ENCODE measurements at places on chromosomes 16 and 17.

DNA sequence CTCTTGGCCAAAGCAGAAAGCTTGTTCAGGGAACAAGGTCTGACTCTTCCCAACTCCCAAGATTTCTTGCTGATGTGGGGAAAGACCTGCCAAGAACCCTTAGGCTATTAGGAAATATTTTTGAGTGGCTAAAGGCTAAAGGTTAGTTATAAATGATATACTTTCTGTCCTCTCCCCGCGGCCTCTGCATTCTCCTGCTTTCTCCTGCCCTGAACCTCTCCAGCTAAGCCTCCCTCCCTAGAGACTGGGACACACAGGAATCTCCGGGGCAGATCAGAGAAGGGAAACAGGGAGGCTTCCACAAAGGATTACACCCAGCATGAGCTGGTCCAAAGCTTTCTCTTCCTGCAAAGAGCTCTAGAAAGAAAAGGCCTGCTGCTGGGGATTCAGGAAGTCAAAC is 2.3 kb downstream of the SLC43A2 start:
- DNase-seq = no peak

DNA sequence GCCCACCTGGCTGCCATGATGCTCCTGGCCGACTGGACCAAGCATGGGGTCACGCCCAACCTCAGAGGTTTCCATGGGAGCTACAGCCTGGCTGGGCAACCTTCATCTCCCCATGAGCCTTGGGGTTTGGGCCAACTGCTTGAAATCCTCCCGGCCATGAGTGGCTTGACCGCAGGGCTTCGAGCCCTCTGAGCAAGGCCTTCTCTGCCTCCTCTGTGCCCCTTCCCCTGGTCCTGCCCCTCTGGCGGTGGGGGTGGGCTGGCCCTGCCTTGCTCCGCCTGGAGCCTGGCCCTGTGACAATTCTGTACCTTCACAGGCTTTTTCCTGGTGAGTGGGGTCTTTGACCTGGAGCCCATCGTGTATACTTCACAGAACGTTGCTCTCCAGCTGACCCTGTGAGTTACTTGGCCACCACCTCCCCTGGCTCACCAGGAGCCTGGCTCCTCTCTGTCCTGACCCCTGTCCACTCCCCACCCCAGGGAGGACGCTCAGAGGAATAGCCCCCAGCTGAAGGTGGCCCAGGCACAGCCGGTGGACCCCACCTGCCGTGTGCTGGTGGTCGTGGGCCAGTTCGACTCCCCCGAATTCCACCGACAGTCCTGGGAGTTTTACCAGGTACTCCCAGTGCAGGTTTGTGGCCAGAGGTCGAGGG is 8.8 kb upstream of the BIRC5 start:
- DNase-seq = no peak

DNA sequence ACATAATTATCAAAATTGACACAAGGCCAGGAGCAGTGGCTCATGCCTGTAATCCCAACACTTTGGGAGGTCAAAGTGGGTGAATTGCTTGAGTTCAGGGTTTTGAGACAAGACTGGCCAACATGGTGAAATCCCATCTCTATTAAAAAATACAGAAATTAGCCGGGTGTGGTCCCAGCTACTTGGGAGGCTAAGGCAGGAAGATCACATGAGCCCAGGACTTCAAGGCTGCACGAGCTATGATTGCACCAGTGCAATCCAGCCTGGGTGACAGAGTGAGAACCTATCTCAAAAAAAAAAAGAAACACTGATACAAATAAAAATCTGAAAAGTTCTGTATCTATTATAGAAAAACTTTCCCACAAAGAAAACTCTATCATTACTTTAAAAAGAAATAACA is 15.5 kb downstream of the MYH10 start:
- DNase-seq = no peak

GRCh38 chr17:48816774-48817590 is at the start of gene TTLL6:
TSS of gene TTLL6 (minus strand) at chr17:48817229. CDS start at chr17:48817072, 157 bp downstream.
- DNase-seq = peak; percentile 94

DNA sequence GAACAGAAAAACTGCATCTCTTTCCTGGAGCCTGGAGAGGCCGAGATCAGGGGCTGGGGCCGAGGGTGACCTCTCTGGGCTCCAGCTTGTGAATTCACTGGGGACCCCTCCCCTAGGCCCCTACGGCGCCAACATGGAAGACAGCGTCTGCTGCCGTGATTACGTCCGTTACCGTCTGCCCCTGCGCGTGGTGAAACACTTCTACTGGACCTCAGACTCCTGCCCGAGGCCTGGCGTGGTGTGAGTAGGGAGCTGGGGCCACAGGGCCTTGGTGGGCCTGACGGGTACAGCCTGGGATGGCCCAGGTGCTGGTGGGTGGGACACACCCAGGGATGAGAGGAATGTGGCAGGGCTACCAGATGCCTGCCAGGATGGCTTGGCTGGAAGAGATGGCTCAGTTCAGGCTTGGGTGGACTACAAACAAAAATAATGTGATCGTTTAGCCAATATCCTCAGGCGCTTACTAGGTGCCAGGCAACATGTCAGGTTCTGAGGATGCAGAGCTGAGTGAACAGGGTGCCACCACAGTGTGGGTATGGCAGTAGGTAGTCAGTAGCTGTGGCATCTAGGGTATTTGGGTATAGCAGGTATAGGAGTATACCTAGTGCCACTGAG is 1.8 kb downstream of the CCL22 start:
- DNase-seq = no peak

DNA sequence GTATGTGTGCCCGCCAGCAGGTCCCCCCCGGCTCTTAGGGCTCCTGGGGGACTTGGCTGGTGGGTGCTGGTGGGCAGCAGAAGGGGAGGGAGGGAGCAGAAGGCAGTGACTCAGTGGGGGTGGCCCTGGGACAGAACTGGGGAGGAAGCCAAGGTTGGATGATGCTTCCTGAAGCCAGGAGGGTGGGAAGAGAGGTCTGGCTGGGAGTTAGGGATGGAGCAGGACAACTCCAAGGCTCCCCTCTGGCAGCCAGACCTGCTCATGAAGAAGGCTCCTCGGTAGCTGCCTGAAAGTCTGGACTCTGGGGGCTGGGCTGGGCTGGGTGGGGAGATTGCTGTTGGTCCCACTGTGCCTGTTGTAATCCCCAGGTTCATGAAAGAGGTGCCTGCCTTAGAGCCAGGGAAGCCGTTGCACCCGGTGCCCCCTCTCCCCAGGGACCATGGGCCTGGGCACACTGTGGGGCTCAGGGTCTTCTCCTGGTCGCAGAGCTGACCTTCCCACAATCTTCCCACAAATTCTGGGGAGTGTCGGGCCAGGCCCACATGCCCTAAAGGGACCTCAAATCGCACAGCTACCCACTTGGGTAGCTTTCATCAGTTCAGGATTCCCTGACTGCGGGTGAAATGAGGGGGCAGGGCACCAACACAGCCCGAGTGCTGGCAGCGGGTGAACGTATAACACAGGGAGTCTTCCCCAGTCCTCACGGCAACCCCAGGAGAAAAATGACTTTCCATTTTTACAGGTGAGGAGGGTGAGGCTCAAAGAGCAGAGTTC is 1.1 kb upstream of the PLEKHG4 start:
- peak; percentile 23 for DNase-seq

DNA sequence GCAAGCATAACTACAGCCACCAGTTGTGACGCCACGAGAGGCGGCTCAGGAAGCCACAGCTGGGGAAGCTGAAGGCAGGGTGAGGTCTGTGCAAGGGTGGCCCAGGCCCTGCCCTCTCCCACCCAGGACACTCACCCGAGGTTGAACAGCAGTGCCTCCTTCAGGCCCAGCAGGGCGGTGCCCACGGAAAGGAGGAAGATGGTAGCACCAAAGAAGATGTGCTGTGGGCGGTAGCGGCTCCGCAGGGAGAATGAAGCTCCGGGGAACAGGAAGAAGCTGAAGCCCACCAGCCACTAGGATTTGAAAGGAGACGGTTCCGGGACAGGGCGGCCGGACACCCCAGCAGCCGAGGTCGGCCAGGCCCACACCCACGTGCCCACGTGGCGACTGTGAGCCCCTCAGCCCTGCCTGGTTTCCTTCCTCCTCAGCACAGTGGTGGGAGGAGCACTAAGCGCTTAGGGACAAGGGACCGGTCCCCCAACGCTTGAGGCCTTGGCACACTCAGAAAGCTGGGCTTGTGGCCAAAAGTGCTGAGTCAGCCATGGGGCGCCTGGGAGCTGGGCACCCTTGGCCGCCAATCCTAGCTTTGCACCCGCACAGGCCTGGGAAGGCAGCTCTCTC is 11.0 kb downstream of the CYB561 start:
- peak; percentile 74 for DNase-seq

DNA sequence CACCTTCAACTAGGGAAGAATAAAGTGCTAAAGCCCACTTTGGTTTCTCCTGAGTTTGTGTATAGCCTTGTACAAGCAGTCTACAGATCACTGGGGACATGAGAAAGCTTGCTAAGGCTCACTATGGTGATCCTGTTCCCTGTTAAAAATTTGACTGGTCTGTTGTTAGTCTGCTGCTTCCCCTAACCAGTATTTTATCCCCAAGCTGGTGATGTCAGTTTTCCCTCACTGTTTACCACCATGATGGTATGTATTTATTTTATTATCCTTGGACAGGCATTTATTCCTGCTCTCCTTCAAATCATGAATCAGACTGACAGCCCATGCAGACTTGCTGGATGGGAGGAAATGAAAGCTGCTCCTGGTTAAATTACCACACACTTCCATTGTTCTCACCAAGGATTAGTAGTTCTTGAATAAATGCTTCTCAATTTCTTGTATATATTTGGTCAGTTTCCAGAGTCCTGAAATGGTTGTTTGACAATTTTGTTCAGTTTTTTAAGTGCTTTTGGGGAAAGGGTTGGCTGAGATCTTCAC is 99.6 kb downstream of the CA4 start:
- no peak for DNase-seq

DNA sequence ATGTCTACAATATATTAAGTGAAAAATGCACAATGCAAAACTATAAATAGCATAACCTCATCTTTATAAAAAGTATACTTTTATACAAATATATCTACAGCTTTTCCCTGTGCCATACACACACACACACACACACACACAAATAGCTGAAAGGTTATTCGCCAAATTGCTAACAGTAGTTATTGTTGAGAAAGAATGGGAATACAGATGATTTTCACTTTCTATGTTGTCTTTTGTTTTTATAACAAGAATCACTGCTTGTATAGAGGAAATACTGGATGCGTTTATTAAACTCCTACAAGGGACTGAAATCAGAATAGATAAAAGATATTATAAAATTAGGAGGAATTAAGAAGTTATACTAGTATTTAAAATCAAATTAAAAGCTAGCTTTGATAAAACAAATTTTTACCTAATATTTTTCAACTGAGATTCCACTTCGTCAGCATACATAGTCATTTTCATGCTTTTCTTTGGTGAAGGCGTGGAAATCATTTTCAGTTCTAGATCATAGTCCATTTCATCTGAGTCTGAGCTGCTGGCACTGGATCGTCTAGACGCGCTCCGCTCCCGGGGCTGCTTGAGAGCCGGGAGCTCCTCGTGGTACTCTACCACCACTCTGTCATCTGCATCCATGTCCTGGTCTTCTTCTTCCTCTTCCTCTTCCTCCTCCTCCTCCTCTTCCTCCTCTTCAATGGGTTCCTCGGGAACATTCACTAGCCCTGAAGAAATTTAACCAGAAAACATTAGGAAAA is 17.0 kb upstream of the ITGAE start:
- no peak for DNase-seq

- DNase-seq = no peak
These were observed 67.9 kb downstream of the TAOK1 start for GRCh38 chr17:29458066-29458465.

- peak; percentile 93 for DNase-seq
These were observed at the start of gene ERAL1 for GRCh38 chr17:28854457-28855335. TSS of gene ERAL1 (plus strand) at chr17:28855016. CDS start at chr17:28855035, 19 bp downstream.

Data from NB4 (cell line).